ENCODE measurements at places on chromosomes 1 and 21.

- DNase-seq = no peak
Measured at GRCh38 chr21:35120631-35121180, 71.6 kb upstream of the RUNX1 start.

- DNase-seq = no peak
Measured at GRCh38 chr1:69693921-69694675, 126.4 kb downstream of the LRRC7 start.

GRCh38 chr1:113976609-113977278 is 2.5 kb upstream of the OLFML3 start:
- DNase-seq = no peak

- no peak for DNase-seq
Measured at GRCh38 chr1:242651817-242652216, 127.3 kb upstream of the PLD5 start.

DNA sequence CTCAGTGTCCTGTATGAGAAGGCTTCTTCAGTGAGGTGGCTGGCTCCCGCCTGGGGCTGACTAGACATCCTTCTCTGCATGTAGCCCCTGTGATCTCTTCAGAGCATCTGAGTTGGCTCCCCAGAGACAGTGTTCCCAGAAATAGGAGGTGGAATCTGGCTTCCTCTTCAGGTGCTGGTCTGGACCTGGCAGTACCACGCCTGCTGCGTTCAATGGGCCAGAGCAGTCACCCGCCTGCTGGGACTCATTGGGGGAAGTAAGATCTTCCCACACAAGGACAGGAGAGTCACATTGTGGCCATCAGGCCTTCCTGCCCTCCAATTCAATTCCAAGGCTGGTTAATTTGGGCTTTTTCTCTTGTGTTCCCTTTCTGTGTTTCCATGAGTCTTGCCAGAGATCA is 51.0 kb downstream of the ADARB1 start:
- no peak for DNase-seq

- DNase-seq = no peak
Measured at GRCh38 chr1:55632906-55633305, 417.7 kb upstream of the USP24 start.

DNA sequence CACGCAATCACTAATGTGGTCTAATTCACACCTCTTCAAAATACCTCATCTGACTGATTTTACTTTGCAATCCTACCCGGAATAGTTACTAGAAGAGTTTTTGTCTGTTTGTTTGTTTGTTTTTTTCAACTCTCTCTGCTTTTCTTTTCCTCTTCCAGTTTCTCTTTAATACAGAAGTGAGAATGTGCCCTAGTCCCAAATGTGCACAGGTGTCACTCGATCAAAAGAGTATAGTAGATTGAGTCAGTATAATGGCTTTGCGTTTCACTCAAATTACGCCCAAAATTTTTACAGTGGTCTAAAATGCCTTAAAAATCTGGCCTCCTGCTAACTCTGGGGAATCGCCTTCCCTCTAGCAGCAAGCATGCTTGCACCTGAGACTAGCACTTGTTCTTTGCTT is 1536.8 kb downstream of the KCNT2 start:
- DNase-seq = no peak

- DNase-seq = no peak
Measured at GRCh38 chr1:183548116-183548515, 42.1 kb downstream of the NCF2 start.

GRCh38 chr1:81073580-81073979 is 727.2 kb upstream of the ADGRL2 start:
- DNase-seq = no peak

DNA sequence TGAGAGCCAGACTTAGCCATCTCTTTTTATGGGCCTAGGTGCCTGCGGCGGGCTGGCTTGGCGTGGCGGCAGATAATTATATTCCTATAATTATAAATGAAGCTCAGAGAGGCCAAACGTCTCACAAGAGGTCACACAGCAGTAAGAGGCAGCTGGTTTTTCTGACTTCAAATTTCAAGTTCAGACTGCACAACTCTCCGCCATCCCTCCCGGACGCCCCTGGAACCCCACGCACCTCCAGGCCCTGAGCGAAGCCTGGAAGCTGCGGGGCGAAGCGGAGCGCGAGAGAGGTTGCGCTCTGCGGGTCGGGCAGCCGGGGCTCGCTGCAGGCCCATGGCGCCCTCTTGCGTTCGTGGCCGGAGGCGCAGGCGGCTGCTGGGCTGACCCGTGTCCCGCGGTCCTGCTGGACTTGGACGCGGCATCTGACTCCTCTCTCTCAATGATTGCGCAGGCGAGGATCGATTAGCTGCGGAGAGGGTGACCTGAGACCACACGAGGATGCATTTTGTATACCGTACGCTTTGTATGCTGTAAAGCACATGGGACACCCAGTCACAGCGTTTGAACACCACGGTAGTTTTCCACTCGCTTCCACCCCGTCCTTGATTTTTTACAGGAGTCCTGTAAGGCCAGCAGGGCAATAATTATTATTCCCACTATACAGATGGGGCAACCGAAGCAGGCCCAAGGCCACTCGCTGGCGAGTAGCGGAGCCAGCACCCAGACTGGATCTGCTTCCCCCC is 272.7 kb downstream of the FOXD2 start:
- peak; percentile 72 for DNase-seq

GRCh38 chr1:176056312-176056711 is 150.8 kb downstream of the COP1 start:
- DNase-seq = no peak

DNA sequence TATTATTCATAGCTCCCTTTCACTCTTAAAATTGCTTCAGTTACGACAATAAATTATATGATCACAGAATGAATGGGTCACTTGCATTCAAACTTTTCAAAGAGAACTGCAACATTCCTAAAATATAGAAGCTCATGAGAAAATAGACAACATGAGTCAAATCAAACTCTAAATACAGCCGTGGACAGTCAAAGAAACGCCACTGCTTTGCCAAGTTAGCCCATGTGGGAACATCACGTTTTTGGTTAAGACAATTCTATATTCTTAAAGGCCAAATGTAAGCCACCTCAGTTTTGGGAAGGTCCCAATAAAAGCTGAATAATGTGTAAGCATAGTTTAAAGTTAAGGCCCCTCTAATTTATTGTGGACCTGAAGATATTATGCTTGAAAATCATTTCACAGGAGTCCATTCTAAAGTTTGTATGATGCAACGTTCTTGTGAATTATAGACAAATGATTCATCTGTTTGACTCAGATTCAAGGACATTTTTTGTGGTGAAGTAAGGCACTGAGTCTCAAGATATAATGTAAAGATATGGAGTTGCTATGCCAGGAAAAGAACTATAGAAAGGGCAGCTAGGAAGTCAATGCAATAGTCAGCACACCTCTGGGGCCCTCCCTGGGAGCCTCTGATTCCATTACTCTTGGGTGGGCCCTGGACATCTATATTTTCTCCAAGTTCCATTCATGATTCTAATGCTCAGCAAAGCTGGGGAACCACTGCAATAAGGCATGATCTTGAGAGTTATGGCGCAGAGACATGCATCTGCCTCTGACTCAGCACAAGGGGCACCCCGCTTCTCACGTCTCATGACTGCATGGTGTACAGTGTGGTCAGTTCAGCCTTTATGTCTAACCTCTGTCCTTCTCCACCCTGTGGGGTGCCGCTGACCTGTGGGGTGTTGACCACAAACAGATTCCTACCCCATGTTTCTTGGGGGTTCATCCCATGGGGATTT is 33.9 kb downstream of the ETS2 start:
- DNase-seq = no peak

DNA sequence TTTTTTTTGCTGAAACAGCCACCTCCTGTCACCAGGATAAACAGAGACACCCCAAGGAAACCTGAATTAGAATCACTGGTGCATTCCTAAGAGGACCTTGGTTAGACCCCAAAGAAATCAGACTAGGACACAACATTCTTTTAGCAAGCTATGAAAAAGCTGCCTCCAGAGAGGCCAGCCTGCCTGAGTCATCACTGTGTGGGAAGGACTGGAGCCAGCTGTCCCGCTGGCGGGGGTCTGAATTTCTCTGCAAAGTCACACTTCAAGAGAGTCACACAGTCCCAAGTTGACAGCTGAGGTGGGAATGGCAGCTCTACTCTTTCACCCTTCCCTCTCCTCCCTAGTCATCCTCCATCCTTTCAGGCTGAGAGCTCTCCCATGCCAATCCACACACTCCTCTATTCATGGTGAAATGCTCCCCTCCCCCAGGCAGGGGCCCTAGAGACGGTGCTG is 405.0 kb upstream of the POU3F1 start:
- no peak for DNase-seq
